ENCODE measurements at places on chromosomes 4 and X. TPM values are rescaled to one million over a fixed set of nuclear protein-coding genes. Genes with fewer than 3 reads are reported as not detected.

The CITED1 gene
- 1.8 TPM for total RNA-seq

The MAMLD1 gene
- total RNA-seq: 9.3 TPM

The ODAPH gene
- total RNA-seq: not detected

The OPHN1 gene
- total RNA-seq: 1.2 TPM

The CT45A10 gene
- 0.38 TPM for total RNA-seq

The TCEANC gene
- total RNA-seq: 0.63 TPM

The C4orf54 gene
- not detected for total RNA-seq

The MAGEE1 gene
- total RNA-seq: 4.9 TPM
